ENCODE measurements at places on chromosomes 1 and 21. TPM values are rescaled to one million over a fixed set of nuclear protein-coding genes. Genes with fewer than 3 reads are reported as not detected.
A peak's percentile ranks its signal among the peaks of the same experiment; 100 is the strongest.

The SPRR2B gene
- not detected for total RNA-seq

DNA sequence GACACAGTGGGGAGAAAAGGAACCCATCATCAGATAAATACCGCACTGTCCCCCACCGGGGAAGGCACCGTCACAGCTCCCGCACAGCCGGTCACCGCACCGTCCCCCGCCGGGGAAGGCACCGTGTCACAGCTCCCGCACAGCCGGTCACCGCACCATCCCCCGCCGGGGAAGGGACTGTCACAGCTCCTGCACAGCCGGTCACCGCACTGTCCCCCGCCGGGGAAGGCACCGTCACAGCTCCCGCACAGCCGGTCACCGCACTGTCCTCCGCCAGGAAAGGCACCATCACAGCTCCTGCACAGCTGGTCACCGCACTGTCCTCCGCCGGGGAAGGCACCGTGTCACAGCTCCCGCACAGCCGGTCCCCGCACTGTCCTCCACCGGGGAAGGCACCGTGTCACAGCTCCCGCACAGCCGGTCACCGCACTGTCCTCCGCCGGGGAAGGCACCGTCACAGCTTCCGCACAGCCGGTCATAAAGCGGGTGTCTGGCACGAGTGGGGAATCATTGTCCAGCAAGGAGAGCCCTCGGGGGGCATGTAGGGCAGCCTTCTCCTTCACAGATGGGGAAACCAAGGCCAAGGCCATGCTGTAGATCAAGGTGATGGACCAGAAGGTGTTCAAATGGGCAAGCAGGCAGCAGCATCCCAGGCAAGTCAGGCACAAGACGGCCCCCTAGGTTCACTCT lies 280.1 kb downstream of the NPHP4 start:
- DNase-seq = no peak
- no peaks in the 10 kb centered on the region for H3K36me3 ChIP-seq
- H3K27ac ChIP-seq = no peak overlapping the region
- H3K4me3 ChIP-seq = no peak overlapping the region

DNA sequence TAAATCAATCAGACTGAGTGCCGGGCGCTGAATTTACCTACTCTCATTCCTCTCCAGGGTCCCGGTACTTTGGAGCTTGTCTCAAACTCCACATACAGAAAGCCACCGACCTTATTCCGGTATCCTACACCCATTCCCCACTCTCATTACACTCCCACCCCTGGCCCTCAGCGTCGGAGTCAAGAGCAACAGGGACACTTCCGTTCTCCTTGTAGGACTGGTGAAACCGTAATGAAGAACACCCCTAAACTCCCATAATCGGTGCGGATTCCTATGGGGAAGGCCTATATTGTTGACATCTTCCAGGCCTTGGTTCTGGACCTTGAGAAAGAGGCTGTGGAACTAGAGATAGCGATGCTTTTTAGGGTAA lies 798 bp downstream of the ZBED6 start:
- no peaks in the 10 kb centered on the region for H3K27me3 ChIP-seq
- peaks cover 21% of the 10 kb centered on the region for H3K4me1 ChIP-seq
- H3K36me3 ChIP-seq = peaks cover 29% of the 10 kb centered on the region
- peak overlapping the region; percentile 99 for H3K4me3 ChIP-seq
- H3K27ac ChIP-seq = peak overlapping the region; percentile 99

DNA sequence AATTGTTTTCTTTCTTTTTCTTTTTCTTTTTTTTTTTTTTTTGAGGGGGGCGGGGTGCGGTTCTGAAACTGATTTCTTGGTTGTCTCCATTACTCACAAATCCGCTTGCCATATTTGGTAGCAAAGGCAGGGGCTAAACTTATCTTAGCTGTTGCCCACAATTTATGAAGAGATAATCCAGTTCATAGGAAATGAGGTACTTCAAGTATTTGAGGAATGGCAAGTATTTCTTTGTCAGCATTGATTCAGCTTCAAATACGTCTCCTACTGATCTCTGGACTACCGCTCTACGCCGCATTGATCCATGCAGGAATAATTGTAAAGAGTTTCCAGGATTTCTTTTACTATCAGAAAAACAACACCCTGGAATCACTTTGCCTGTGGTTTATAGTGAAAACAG lies 289.2 kb upstream of the DPYD start:
- no peaks in the 10 kb centered on the region for H3K27me3 ChIP-seq
- DNase-seq = no peak
- peak overlapping the region; percentile 9 for H3K4me3 ChIP-seq
- H3K27ac ChIP-seq = peak overlapping the region; percentile 93
- H3K4me1 ChIP-seq = peaks cover 23% of the 10 kb centered on the region

GRCh38 chr1:59765011-59765730 lies 49.6 kb upstream of the HOOK1 start:
- H3K4me1 ChIP-seq = peaks cover 7% of the 10 kb centered on the region
- DNase-seq = no peak
- no peak overlapping the region for H3K27ac ChIP-seq
- H3K4me3 ChIP-seq = no peak overlapping the region

The ST6GALNAC5 gene
- 13.6 TPM for total RNA-seq

DNA sequence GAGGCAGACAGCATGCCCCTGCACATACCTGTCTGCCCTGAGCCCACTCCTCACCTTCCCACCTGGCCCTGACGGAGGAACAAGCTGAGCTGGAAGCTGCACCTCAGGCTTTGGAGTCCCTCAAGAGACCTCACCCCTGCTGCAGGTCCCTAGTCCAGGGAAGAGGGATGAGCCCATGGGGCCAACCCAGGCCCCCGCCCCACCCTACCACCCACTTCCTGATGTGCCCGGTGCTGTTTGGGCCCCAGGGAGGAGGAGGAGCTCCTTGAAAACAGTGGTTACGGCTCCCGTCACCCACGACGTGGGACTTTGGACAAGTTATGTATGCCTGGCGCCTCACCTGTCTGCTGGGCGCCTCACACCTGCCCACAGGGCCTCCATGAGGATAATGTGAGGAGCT lies 250.2 kb downstream of the NPHP4 start:
- no peak overlapping the region for H3K4me3 ChIP-seq
- no peak for DNase-seq
- H3K27ac ChIP-seq = no peak overlapping the region
- no peaks in the 10 kb centered on the region for H3K36me3 ChIP-seq
- H3K27me3 ChIP-seq = peaks cover 21% of the 10 kb centered on the region

DNA sequence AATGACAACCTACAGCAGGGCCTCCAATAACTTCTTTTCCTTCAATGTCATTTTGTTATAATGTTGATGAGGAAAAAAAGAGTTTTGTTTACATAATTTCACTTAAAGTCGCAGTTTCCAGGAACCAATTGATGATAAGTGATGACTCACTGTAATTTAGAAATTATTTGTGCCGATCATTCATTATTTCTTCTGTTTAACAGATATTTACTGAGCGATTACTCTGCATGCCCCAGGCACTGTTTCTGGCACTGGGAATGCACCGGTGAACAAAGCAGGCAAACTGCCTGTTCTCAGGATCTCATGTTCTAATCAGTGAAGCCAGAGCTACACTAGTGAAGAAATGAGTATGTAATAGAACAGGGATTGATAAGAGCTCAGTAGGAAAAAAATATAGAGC lies 403.4 kb downstream of the NTNG1 start:
- H3K36me3 ChIP-seq = no peaks in the 10 kb centered on the region
- no peaks in the 10 kb centered on the region for H3K4me1 ChIP-seq
- H3K4me3 ChIP-seq = no peak overlapping the region
- no peak overlapping the region for H3K27ac ChIP-seq

DNA sequence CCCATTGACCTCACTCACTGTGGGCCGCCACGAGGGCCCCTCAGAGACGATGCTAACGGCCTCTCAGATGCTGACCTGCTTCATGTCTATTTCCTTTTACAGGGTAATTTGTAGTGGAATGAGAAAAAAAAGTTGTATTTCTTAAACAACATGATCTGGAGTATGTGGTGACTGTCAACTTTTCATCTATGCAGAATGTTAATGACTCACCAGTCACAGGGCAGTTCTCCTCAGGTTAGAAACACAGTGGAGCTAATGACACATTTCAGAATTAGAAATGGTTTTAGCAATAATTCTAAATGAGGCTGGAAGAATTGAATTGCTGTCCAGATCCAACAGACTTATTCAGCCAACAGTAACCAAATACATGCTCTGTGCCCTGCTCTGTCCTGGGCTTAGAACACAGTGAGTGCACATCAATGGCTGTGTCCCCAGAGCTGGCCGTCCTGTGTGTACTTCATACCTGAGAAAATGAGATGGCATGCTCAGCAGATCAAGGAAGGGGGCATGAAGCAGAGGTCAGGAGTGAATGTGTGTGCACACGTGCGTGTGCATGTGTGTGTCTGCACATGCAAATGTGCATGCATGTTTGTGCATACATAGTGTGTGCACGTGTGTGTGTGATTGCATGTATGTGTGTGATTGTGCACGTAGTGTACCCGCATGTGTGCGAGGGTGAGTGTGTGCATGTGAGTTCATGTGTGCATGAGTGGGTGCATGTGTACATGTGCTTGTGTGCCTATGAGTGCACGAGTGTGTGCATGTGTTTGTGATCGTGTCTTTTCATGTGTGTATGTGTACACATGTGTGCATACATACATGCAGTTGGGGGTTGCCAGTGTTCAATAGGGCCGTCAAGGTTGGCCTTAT lies 145.3 kb downstream of the PCBP3 start:
- DNase-seq = no peak
- H3K27me3 ChIP-seq = peaks cover 11% of the 10 kb centered on the region
- H3K4me1 ChIP-seq = no peaks in the 10 kb centered on the region
- H3K27ac ChIP-seq = no peak overlapping the region
- H3K36me3 ChIP-seq = no peaks in the 10 kb centered on the region

- H3K4me1 ChIP-seq = no peaks in the 10 kb centered on the region
- no peaks in the 10 kb centered on the region for H3K36me3 ChIP-seq
- peaks cover 61% of the 10 kb centered on the region for H3K27me3 ChIP-seq
- H3K27ac ChIP-seq = no peak overlapping the region
Observed at GRCh38 chr1:24921938-24922662, 8.0 kb downstream of the RUNX3 start.

DNA sequence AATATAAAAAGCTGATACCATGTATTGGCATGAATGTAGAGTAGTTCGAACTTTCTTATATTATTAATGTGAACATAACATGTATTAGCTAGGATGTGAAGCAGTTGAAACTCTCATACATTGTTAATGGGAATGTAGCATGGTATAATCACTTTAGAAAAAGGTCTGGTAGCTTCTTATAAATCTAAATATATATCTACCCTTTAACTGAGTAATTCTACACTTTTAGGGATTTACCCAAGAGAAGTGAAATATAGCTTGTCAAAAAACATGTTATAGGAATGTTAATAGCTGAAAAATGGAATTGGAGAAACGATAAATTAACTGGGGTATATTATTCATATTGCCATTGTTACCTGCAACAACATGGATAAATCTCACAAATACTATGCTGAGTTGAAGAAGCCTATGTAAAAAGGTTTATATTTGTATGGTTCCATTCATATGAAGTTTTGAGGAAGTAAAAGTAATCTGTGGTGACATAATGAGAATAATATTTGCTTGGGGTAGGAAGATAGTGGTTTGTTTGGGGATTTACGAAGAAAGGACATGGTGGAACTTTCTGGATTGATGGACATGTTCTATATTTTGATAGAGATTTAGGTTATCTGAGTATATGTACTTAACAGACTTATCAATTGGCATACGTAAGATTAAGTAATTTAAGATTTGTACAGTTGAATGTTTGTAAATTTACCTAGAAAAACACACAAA lies 76.6 kb downstream of the MAST2 start:
- H3K27me3 ChIP-seq = no peaks in the 10 kb centered on the region
- H3K4me1 ChIP-seq = peaks cover 2% of the 10 kb centered on the region
- H3K36me3 ChIP-seq = no peaks in the 10 kb centered on the region
- H3K27ac ChIP-seq = no peak overlapping the region

GRCh38 chr1:103108376-103109150 lies at the start of gene COL11A1:
Gene COL11A1 (minus strand): TSS chr1:103108522. CDS start chr1:103108178, 344 bp downstream.
- H3K4me3 ChIP-seq = peak within 1 kb of the TSS; percentile 82
- H3K27me3 ChIP-seq = peaks cover 35% of the 10 kb centered on the region
- H3K4me1 ChIP-seq = peaks cover 10% of the 10 kb centered on the region
- H3K27ac ChIP-seq = peak within 1 kb of the TSS; percentile 41
- DNase-seq = peak; percentile 34

The PTPRU gene
- 74.0 TPM for total RNA-seq

Measured in progenitor cell of endocrine pancreas (in vitro differentiated cells).